ENCODE measurements at places on chromosomes 1 and 21.

DNA sequence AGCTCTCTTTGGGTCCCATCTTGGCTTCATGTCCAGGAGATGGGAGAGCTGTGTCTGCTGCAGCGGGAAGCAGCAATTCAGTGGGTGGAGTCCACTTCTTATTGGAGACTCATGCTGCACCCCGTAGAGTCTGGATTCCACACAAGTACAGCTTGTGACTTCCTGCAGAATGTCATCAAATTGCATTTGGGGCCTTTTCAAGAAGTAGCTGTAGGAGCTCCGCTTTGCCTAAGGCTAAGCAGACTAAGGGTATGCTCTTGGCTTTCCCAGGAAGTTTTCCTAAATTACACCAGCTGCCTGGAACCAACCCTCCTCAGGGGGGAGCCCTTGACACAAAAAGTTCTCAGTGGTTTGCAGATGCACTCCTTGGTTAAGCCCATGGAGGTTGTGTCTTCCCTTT lies 5.7 kb upstream of the MOB3C start:
- DNase-seq, result no peak

DNA sequence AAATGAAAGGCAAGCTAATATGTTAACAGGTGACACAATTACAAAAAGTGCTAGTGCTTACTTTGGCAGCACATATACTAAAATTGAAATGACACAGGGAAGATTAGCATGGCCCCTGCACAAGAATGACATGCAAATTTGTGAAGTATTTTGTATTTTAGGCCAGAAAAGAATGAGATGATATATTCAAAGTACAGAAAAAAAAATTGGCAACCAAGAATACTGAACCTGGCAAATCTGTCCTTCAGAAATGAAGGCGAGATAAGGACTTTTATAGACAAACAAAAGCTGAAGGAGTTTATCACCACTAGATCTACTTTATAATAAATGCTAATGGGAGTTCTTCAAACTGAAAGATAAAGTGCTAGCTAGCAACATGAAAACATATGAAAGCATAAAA lies 350.0 kb upstream of the POU3F1 start:
- no peak for DNase-seq

DNA sequence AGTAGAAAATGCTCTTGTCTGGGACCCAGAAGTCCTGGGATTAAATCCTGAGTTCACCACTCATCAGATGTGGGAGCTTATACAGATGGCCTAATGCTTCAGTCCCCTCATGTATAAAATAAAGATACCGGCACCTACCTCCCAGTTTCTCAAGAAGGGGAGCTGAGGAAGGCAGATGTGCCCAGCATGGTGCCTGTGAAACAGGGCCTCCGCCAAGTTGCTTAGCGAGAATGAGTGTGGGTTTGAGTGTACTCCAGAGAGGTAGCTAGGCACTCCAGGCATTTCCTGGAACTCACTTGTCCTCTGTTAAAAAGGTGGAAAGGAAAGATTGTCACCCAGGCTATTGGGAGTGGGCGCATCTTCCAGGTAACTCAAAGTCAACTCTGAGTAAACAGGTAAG lies 37.8 kb downstream of the IER5 start:
- DNase-seq, result no peak

DNA sequence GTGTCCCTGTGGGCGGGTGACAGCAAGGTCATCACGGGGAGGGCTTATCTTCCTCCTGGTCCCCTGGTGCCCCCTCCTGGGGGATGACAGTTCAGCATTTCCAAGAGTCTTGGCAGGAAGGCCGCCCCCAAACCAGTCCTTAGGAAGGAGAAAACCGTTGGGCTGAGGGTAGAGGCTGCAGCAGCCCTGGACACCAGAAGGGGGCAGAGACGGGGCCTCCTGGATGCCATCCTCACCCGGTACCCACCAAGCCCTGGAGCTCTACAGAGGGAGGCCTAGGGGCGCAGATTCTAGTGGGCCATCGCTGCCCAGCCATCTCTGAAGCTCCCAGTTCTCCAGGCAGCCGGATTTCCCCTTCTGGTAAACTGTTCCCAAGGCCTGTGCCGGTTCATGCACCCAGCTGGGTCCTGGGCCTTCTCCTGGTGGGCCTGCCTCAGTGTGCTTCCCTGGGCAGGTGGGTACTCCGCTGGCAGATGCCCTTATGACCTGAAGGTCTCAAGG lies 14.8 kb upstream of the ZNF669 start:
- DNase-seq, result no peak

- DNase-seq, result no peak
Observed at GRCh38 chr1:46533179-46533864, 18.1 kb downstream of the KNCN start.

GRCh38 chr1:112637254-112638109 lies 17.9 kb downstream of the CAPZA1 start:
- DNase-seq, result no peak

GRCh38 chr1:205594846-205595245 lies 37.0 kb downstream of the ELK4 start:
- no peak for DNase-seq

DNA sequence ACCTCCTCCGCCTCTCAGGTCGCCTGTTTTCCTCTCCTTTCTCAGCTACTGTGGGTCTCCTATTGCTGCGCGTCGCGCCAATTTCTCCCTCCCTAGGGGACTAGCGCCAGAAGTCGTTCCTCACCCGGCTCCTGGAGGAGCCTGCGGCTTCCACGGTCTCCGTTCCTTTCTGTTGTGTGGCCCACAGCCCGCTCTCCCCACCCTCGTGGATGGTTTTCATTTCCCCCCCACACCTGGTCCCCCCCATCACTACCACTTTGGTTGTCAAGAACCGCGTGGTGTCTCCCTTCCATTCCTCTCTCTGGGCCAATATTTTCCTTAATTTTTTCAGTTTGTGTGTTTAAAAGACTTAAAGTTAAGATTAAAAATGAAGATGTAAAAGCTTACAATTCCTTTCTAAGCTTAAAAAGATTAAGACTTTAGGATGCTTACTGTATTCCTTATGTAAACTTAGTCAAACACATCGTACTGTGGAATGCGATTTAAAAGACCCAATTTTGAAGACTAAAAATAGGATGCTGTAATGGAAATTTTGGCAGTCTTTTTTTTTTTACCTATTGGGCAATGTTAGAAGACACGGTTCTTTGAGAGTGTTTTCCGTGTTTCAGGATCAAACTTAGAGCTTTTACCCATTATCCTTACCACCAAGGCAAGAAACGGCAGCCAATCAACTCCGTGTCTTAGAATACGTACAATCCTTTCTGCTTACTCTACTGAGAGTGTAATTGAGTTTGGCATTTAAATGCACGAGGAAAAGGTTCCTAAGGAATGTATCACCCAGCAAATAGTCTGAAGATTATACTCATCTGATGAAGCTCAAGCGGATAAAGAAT lies 773 bp downstream of the CNST start:
- no peak for DNase-seq

DNA sequence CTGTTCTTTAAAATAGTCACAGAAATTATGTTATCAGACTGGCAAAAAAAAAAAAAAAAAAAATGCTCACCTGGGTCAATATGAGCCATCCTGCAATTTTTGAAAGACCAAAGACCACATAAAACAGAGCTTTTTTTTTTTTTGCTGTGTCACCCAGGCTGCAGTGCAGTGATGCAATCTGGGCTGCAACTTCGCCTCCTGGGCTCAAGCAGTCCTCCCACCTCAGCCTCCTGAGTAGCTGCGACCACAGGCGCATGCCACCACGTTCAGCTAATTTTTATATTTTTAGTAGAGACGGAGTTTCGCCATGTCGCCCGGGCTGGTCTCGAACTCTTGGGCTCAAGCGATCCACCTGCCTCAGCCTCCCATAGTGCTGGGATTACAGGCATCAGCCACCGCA lies 62.8 kb downstream of the RGS13 start:
- DNase-seq, result no peak

- DNase-seq, result no peak
Observed at GRCh38 chr1:46526691-46527291, 24.7 kb downstream of the KNCN start.

DNA sequence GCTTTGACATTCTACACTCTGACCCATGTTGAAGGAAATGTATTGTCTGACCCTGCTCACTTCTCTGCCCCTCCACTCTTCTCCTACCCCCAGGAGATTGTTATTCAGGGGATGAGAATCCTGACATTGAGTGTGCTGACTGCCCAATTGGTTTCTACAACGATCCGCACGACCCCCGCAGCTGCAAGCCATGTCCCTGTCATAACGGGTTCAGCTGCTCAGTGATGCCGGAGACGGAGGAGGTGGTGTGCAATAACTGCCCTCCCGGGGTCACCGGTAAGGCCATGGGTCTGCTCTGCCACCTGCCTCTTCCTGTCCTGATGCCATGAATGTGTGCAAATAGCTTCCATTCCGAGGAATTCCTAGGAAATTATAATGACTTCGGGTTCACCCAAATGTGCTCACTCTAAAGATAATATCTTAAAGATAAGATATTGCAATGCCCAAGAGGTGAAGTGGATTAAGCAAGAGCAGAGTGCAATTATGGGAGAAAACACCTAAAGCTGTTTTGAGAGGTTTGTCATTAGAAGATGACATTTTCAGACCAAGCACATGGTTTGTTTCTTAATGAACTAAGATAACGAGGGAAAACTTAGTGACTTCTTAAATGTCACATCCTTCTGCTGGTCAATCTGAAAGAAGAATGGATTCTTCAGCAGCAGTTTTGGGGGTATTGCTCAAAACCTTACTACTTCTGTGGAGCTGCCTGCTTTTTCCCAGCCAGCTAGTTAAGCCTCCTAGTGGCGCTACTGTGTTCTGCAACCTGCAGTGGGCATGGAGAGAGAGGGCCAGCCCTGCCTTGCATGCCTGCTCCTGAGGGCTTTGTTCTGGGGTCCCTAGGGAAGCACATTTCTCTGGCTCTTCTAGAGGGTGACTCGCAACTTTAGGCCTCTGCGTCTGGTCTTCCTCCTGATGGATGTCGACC lies 41.6 kb downstream of the LAMC2 start:
- DNase-seq, result peak; percentile 45

DNA sequence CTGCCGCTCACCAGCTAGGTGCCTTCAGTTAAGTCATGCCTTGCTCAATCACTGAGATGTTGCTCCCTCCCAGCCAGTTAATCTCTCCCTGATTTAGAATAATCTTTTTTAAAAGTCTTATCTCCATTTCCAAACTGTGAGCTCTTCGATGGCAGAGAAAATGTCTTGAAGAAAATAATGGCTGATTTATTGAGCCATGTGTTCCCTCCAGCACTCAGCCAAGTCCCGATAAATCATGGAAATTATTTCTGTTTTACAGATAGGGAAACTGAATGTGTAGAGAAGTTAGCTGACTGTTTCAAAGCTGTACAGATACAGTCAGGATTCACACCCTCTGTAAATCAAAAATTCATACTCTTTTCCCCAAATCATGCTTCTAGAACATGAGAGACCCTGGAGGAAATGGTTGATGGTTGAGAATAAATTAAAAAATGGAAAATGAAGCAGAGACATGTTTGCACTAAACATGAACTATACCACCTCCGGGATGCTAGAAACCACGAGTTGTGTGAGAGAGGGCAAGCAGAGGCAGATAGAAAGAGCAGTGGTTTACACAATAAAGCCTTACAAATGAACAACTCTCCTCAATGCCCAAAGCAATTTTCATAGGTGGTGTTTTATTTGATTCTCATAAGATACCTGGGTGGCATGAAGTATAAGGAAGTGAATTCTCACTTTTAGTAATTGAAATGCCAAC lies 376.4 kb downstream of the PLPP3 start:
- no peak for DNase-seq

DNA sequence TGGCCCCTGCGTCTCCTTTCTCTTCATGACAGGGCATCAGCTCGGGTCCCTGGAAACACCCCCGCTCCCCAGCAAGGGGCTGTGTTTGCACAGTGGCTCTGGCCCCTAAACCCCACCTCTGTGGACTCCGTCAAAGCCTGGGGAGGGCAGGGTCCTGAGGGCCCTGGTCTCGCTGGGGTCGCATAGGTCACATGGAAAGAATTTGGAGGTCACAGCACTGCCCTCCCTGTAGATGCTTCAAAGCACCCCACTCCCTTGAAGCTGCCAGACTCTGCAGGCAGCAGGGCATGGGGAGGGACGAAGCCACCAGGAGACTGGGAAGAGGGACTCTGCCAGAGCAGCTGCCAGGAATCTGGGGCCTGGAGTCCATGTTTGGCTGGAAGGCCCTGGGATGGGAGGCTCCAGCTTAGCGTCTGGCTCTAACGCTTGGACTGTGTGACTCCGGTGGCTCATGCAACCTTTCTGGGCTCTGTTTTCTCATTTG lies 36.6 kb upstream of the ECE1 start:
- no peak for DNase-seq

GRCh38 chr1:208303743-208304712 lies 59.8 kb upstream of the PLXNA2 start:
- DNase-seq, result no peak

DNA sequence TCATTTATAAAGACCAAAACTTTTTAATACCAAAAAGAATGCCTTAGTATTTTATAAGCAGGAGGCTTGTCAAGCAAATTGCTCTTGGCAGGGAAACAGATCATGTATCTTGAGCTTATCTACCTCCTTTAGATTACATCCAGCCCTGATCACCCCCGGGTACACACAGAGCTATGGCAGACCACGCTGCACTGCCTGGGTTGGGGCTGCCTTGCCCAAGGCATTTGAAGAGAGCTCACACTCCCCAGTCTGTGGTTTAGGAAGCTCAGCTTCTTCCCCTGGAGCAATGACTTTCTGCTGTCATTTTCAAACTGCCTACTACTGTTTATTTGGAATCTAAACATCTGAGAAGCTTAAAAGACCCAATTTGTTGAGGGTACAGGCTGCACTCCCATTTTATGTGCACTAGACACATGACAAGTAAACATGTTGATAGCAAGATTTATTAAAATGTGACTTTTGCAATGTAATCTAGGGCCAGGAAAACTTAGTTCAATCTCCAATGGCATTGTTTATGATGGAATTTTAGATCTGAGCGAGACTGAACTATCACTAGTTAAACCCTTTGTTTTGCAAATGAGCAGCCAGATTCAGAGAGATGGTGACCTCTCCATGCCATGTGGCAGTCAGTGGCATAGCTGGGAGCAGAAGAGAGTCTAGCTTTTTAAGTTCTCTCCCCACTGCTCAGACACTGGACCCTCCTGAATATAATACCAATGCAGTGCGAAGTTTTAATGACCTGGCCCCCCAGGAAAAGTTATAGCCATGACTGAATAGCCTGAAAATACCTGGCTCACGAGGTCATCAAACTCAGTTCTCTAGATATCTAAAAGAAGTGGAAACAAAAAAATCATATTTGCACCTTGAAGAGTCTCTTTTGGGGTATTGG lies 214.9 kb downstream of the HLX start:
- DNase-seq, result no peak

DNA sequence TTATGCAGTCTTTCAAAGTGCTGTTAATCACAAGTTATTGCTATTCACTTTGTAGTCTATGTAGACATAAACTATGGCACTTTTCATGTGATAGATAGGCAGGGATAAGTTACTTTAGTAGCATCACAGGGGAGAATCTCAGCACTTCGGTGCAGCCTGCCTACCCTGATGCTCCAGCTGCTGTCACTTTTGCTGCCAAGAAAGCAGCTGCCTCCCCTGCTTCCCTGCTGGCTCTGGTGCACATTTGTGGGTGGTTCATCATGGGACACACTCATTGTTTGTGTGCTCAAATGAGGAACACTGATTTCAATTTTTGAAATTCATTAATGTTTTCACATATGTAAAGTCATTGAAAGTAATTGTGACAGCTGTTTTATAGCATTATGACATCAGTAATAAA lies 272.6 kb downstream of the S1PR1 start:
- no peak for DNase-seq

- no peak for DNase-seq
Observed at GRCh38 chr1:186311375-186312051, 63.5 kb downstream of the TPR start.

GRCh38 chr21:29206445-29206844 lies 76.0 kb downstream of the MAP3K7CL start:
- DNase-seq, result no peak

All from D721Med (cell line).